ENCODE measurements at places on chromosomes 7 and 10.

GRCh38 chr7:5497295-5498103 lies 73.9 kb upstream of the TNRC18 start:
- no peak for DNase-seq
- H3K36me3 ChIP-seq: peaks cover 9% of the 10 kb centered on the region
- H3K27me3 ChIP-seq: no peaks in the 10 kb centered on the region
- no peak overlapping the region for H3K27ac ChIP-seq

GRCh38 chr10:78597796-78598555 lies 470.8 kb upstream of the ZMIZ1 start:
- no peak overlapping the region for H3K27ac ChIP-seq
- no peaks in the 10 kb centered on the region for H3K36me3 ChIP-seq
- no peaks in the 10 kb centered on the region for H3K27me3 ChIP-seq

DNA sequence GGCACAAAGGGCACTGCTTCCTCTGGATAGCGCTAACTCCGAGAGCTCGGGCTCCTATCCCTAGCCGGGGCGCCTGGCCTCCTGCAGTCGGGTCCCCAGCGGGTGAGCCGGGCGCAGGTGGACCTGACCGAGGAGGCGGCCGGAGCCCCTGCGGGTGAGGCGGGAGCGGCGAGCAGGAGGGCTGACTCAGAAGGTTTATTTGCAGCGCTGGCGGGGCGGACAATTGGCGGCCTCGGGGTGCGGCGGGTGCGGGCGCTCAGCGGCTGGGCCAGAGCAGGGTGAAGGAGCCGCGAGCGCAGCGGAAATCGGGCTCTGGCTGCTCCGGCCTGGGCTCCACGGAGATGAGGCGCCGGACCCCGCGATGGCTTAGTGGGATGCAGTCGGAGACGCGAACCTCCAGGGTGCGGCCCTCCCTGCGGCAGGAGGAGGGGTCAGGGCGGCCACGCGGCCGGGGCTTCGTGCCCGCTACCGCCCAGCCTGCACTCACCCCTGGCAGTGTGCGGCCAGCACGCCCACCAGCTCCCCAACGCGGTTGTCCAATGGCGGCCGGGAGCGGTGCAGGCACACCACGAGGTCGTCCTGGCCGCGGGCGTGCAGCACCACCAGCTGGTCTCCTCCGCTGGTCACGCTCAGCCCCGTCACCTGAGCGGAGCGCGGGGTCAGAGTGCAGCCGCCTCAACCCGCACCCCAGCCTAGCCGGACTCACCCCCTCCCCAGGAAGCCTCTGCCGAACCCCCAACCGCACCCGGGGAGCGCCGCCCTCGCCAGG lies 16.1 kb downstream of the MYO1G start:
- H3K27me3 ChIP-seq: no peaks in the 10 kb centered on the region
- peak overlapping the region; percentile 64 for H3K4me3 ChIP-seq
- H3K27ac ChIP-seq: no peak overlapping the region
- no peaks in the 10 kb centered on the region for H3K36me3 ChIP-seq

DNA sequence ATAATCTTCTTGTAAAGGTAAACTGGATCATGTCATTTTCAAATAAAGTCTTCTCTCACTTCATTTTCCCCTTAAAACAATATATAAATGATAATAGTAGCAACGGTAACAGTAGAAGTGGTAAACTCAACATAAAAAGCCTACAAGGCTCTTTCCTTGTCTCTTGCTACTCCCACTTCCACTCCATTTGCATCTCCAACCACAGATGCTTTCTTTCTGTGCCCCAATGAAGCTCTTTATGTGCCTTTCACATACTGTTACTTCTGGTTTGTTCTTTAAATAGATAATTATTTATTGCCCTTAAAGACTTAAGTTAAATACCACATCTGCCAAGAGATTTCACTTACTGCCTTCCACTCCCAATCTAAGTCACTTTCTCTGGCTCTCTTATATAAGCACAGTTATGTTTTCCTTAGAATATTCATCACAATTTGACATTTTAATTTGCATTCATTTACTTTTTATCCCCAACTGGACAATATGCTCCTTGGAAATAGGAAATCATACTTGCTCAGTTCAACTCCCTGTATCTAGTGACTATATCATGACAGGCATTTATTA lies 149.9 kb downstream of the CRPPA start:
- no peaks in the 10 kb centered on the region for H3K4me1 ChIP-seq
- H3K36me3 ChIP-seq: no peaks in the 10 kb centered on the region
- no peak overlapping the region for H3K27ac ChIP-seq
- no peak overlapping the region for H3K4me3 ChIP-seq
- no peak for DNase-seq
- no peaks in the 10 kb centered on the region for H3K27me3 ChIP-seq

DNA sequence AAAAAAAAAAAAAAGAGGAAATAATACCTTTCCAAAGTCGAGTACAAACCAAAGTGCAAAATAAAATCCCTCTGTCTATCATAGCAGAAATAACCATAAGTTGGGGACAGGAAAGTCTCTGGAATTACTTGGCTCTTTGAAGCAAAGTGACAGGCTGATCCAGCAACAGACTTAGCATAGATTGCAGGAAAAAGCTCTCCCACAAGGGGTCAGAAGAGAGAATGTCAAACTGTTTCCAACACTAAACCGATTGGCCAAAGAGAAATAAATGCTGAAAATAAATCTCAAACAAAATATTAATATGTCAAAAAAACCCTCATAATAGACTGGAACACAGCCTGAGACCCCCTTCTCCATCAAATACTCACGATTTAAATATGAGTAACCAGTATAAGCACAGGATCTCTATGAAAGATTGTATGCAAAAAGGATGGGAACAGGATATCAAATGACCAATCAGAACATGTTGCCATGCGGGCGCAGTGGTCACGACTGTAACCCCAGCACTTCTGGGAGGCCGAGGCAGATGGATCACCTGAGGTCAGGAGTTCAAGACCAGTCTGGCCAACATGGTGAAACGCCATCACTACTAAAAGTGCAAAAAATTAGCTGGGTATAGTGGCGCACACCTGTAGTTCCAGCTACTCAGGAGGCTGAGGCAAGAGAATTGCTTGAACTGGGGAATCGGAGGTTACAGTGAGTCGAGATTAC lies 1000.7 kb upstream of the LRRN3 start:
- H3K4me1 ChIP-seq: no peaks in the 10 kb centered on the region
- no peaks in the 10 kb centered on the region for H3K27me3 ChIP-seq
- no peak for DNase-seq
- no peak overlapping the region for H3K27ac ChIP-seq
- no peaks in the 10 kb centered on the region for H3K36me3 ChIP-seq
- H3K4me3 ChIP-seq: no peak overlapping the region

- no peaks in the 10 kb centered on the region for H3K27me3 ChIP-seq
- H3K36me3 ChIP-seq: no peaks in the 10 kb centered on the region
- no peak for DNase-seq
- H3K4me1 ChIP-seq: peaks cover 31% of the 10 kb centered on the region
- peak overlapping the region; percentile 73 for H3K27ac ChIP-seq
- H3K4me3 ChIP-seq: no peak overlapping the region
Observed at GRCh38 chr10:4947635-4948596, 15.3 kb upstream of the AKR1C1 start.

- H3K4me3 ChIP-seq: peak overlapping the region; percentile 80
- peak overlapping the region; percentile 99 for H3K27ac ChIP-seq
Observed at GRCh38 chr10:103916254-103916653, 1.7 kb downstream of the STN1 start.

DNA sequence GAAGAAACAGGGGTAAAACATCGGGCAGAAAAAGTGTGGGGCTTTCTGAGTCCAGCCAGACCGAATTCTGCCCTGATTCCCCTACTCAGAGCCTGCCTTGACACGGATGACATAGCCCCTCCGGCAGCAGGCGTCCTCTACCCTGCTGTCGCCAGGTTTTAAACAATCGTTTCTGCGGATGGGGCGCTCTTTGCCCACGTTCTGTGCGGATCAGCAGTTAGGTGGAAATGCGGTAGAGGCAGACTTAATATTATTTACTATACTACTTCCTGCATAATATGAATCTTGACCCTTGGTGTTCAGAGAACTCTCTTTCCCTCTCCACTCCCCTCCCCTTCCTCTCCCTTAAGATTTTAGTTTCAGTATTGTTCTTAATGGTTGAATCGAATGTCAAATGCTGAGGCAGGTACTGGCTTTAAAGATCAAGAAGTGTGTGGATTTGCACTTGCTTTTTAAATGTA lies 2.4 kb downstream of the GATA3 start:
- H3K27ac ChIP-seq: no peak overlapping the region
- H3K36me3 ChIP-seq: no peaks in the 10 kb centered on the region
- H3K27me3 ChIP-seq: peaks cover under 1% of the 10 kb centered on the region
- DNase-seq: no peak
- peaks cover 31% of the 10 kb centered on the region for H3K4me1 ChIP-seq

DNA sequence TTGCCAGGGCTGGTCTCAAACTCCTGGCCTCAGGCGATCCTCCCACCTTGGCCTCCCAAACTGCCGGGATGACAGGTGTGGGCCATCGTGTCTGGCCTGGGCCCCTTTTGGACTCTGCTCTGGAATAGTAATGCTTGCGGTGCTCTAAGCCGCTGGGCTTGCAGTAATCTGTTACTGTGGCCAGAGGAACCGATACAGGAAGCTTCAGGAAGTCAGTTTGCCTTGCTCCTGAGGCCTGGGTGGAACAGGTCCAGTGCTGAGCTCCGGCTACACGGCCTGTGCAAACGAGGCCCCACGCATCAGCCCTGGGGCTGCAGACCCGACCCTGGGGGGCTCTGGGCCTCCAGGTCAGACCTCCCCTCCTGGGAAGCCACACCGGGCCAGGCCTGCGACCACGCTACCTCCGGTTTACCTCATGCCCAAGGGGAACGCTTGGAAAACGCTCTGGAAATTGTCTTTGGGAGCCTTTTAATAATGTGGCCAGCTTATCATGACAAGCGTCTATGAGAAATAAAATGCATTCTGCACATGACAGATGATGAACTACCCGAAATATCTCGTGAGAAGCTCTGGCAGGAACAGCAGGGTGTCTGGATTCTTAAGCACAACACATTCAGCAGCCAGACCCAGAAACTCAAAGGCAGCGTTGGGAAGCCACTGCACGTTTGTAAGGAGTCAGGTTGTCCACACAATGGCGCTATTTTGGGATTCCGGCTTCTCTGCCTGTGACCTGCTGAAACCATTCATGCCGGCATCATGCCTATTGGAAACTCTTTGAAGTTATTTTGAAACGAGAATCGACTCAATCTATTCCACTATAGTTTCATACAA lies 10.1 kb upstream of the ADAP1 start:
- peak overlapping the region; percentile 79 for H3K27ac ChIP-seq
- no peak overlapping the region for H3K4me3 ChIP-seq
- no peak for DNase-seq
- peaks cover 25% of the 10 kb centered on the region for H3K4me1 ChIP-seq
